GM12878 (cell line): ENCODE measurements at places on chromosomes 16 and 17.

- DNase-seq: no peak
Observed at GRCh38 chr17:4747847-4748246, 8.1 kb upstream of the CXCL16 start.

GRCh38 chr17:59400858-59401257 is 69.4 kb downstream of the YPEL2 start:
- no peak for DNase-seq

DNA sequence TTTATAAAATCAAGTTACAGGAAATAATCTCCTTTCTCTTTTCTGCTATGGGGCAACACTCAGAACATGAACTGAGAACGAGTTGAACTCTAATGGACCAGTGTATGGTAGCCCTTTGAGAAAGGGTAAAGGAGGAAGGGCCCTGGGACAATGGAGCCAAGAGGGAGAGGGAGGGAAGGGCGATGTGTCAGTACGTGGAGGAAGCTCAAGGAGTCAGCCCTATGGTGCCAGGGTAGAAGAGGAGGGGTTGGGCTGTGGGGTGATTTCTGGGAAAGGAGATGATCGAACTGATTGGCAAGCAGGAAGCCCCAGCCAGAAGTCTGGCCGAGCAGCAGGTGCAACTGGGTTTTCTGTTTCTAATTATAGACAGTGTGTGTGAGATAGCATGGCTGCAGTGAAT is 4.3 kb upstream of the WIPI1 start:
- no peak for DNase-seq

GRCh38 chr17:75319904-75320691 is 30.9 kb upstream of the SLC25A19 start:
- DNase-seq: no peak

GRCh38 chr17:39898088-39898487 is 20.3 kb downstream of the GSDMB start:
- DNase-seq: no peak

DNA sequence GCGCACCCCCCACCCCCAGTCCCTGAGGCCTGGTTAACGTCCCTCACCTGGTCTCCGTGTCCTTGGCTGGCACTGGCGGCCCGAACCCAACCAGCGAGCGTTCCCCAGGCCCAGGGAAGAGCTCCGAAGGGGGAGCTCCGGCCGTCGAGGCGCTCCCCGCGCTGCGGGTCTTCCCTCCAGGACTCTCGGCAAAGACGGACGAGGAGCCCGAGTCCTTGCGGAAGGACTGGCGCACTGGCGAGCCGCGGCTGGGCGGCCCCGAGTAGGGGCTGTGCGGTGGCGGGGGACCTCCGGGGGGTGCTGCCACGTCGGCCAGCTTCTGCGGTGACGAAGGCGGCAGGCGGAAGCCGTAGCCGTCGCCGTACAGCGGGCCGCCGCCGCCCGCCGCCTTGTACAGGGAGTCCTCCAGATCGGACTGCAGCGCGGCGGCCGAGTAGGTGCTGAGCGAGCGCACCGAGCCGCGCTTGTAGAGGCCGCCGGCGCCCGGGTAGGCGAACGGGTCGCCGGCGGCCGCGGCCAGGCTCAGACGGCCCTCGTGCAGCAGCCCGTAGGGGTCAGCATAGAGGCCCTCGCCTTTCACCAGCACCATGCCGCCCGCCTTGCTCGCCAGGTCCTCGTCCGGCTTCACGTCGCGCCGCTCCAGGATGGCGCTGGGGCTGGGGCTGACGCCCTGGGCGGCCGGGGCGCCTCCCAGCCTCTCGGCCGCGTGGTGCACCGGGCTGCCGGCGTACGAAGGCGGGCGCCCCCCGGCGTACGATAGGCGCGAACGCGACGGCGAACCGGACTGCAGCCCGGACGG is 44.1 kb downstream of the SRCIN1 start:
- no peak for DNase-seq

DNA sequence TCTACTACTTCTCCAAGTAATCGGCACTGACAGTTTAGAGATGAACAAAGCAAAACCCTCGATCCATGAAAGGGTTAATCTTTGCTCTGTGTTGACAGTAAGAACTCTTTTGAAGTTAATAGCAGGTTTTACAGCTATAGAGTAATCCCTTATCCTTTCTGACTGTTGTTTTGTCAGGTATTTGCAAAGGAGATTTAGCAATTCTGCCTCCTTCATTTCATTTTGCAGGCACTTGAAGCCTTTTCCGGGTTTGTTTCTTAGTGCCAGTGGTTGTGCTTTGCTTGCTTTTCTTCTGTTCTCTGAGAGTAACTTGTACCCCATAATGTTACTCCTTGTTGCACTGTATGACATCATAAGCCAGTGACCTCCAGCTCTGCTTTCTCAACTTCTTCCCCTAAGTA is 64.5 kb downstream of the TANGO6 start:
- no peak for DNase-seq

GRCh38 chr16:89004209-89004831 is 27.3 kb upstream of the CBFA2T3 start:
- no peak for DNase-seq

DNA sequence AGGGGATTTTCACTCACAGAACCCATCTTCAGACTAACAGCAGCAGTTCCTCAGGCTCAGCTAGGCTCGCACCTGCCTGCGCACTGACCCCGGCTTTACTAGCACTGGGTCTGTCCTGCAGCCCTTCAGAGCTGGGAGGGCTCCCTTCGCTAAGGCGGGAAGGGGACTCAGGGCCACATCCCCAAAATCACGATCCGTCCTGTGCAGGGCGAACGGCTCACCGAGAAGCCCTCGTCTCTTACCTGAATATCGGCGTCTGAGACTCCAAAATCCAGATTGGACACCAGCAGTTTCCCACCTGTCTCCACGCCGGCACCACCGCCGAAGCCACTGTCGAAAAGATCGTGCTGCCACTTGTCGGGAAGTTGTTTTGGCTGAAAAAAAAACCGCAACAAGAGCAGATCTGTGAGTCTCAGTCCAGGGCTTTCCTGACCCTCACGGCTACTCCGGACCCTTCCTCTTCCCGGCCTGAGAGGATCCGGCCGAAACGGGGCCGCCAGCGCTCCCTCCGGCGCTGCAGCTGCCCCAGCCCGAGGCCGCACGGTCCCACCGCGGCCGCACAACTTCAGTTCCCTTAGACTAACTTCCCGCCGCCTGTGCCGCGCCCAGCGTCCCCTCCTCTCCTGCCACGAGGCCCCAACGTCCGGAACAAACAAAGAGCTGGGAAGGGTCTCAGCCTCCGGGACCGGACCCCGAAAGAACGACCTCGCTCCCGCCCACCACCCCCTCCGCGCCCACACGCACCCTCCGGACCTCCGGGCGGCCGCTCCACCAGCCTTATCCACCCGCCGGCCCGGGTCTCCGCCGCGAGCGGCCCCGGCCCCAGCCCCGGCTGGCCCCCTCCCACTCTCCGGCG is 711 bp downstream of the ALYREF start:
- no peak for DNase-seq

DNA sequence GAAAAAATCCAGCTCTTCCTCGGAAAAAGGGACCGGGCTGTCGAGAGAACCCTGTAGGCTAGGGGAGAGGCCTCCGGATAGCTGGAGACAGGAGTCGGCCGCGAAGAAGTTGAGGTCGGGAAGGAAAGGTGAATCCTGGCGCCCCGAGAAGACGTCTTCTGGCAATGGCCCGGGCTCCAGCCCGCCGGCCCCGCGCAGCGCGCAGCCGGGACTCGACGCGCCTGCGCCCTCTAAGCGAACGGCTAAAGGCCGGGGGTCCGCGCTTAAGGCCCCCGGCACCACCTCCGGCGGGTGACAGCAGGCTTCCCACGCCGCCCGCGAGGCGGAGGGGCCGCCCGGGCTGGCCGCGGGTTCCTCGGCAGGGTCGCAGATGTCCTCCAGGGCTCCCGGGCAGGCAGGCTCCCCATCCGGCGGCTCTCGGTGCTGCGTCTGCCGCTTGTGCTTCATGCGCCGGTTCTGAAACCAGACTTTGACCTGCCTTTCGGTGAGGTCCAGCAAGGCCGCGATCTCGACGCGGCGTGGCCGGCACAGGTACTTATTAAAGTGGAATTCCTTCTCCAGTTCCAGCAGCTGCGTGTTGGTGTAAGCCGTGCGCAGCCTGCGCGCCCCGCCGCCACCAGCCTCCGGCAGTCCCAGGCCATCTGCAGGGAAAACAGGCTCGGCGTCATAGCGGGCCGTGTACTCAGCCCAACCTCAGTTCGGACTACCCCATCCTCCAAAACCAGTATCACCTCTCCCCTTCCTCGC is 1.6 kb downstream of the HOXB2 start:
- no peak for DNase-seq

GRCh38 chr16:86975445-86975844 is 341.7 kb downstream of the C16orf95 start:
- no peak for DNase-seq

- DNase-seq: no peak
Observed at GRCh38 chr17:78672005-78672404, 94.8 kb upstream of the DNAH17 start.

- no peak for DNase-seq
Observed at GRCh38 chr17:19368229-19368628, 5.7 kb upstream of the B9D1 start.

GRCh38 chr16:74451951-74452758 is 30.9 kb upstream of the CLEC18B start:
- DNase-seq: peak; percentile 38

DNA sequence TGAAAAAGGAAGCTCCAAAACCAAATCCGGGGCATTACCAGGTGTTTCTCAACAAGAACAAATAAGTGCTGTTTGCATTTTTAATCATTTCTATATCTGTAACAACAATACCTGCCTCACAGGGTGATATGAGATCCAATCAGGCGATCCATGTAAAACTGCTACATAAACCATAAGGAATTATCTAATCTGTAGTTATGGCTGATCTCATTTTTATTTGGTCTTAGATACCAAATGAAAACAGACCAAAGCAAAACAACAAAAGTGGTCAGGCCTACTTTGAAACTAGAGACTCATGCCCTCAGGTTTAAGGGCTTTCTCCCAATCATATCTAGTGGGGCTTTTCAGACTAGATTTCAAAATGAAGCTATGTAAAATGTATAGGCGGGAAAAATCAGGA is 28.3 kb downstream of the XPO6 start:
- no peak for DNase-seq

DNA sequence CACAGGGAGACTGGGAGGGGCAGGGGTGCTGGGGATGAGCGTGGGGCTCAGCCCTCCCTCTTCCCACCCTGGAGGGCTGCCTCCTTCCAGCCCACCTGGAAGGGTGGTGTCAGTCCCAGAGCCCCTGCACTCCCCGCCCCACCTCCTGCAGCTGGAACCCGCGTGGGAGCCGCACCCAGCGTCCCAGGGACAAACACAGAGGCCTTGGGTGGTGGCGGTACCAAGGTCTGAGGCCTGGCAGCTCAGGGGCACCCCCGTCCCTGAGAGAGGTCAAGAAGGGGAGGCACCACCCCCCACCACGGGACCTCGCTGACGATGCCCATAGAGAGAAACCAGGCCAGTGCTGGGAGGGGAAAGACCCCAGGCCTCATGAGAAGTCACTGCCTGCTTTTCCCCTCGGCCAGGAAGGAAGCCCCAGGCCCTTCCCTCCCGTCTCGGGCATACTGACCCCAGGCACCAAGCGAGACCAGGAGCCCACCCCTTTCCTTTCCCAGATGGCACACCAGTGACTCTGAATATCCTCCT is 4.1 kb downstream of the HS3ST6 start:
- DNase-seq: no peak

- DNase-seq: no peak
Observed at GRCh38 chr16:78659668-78660217, 560.3 kb downstream of the WWOX start.

- DNase-seq: peak; percentile 51
Observed at GRCh38 chr17:68356520-68356919, 65.2 kb downstream of the ARSG start.

- DNase-seq: no peak
Observed at GRCh38 chr16:85142129-85142513, 29.8 kb upstream of the CIBAR2 start.

DNA sequence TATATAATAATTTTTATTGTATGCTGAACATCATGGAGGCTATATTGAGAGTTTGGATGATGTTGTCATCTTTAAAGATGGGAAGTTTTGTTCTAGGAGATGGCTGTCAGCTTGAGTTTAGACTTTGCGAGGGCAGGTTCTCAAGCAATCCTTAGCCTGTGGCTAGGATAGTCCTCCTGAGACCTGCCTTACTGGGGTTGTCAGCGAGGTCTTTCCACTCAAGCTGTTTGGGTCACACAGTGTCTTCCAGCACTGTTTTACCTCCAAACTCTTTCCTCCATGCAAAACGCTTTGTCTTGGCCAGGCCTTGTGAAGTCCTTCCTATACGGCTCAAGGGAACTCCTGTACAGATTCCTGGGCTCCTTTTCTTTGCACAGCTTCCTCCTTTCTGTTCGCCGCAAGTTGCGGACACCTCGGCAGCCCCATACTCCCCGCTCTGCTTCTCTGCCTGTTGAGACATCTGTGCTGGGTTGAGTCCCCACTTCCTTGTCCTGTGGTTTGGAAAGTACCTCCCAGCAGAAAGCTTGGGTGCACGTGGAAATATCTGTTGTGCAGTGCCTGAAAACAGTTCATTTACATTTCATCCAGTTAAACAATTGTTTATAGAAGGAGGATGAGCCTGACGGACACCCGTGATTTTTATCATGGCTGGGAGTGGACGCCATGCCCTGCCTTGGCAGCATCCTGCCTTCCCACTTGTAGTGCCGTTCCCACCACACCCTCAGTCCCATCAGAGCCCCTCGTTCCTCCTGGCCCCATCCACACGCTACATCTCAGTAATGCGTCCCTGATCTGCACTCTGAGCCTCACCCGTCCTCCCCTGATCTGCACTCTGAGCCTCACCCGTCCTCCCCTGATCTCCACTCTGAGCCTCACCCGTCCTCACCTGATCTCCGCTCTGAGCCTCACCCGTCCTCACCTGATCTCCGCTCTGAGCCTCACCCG is 55.0 kb upstream of the CBFA2T3 start:
- DNase-seq: peak; percentile 71

GRCh38 chr17:8133399-8133798 is 9.5 kb upstream of the HES7 start:
- DNase-seq: no peak

GRCh38 chr17:72878975-72879660 is 213.4 kb downstream of the SLC39A11 start:
- no peak for DNase-seq

DNA sequence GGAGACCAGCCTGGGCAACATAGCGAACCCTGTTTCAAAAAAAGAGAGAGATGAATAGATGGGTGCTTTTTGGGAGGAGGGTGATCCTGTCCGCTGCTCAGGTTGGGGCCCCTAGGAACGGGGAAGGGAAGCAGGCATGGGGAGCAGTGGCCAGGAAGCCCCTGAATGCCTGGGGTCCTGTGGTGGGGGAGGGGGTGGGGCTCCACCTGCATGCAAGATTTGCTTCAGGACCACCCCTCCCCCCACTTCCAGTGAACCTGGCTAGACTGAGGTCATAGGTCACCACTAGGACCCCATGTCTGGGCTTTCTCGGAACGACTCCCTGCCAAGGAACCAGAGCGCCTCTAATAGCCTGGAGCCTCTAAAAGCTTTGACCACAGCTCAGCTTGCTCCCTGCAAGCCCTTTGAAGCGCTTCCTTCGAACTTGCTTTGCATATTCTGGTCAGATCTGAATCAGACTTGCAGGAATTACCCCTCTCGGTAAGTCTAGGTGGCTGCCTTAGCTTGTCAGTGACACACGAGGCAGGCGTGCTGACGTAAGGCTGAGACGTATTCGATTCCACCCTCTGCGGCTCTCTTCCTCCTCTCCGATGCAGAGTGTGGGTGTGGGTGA is 3.7 kb downstream of the SOCS3 start:
- DNase-seq: peak; percentile 97
